Activated CD8-positive, alpha-beta memory T cell treated with anti-CD3 and anti-CD28 coated beads for 1 hour (primary cell): ENCODE measurements at places on chromosomes 2 and 18.

- no peak for DNase-seq
Observed at GRCh38 chr18:60146220-60146960, 226.2 kb downstream of the MC4R start.

DNA sequence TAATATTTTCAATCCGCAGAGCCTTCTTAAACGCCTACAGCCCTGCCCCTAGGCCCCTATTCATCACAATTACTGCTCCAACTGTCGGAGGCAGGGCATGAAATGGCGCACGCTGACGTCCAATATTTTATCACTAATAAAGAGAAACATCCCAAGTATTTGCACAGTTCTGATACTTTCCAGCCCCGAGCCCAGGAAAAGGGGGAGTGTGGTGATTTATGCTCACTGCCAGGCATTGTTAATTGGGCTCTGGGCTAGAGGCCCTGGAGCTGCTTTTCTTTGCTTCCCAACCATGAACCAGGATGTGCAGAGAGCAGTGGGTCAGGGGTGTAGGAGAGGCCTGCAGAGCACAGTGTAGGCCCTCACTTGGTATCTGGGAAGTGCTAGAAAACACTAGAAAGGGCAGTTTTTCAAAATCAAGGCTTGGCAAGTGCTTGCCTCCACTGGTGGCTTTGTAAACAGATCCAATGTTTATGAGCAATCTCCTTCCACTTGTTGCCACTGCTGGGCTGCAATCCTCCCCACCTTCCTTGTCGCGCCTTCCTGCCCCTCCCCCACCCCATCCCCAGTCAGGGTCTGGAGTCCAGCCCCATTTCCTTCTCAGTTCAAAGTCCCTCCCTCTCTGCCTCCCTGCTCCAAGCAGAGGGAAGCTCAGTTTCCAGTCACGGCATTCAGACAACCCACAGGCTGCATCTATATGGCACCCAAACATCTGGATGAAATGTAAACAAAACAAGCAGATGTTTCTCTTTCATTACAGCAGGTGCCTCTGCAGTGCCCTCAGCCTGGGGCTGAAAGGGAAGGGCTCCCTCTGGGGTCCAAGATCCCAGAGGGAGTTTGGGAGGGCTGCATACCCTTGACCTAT is 83.9 kb upstream of the PKDCC start:
- DNase-seq: no peak

GRCh38 chr2:74525717-74526648 is at the start of gene DQX1:
DQX1 (minus strand) TSS chr2:74526231; CDS start chr2:74525729, 502 bp downstream.
- DNase-seq: no peak

DNA sequence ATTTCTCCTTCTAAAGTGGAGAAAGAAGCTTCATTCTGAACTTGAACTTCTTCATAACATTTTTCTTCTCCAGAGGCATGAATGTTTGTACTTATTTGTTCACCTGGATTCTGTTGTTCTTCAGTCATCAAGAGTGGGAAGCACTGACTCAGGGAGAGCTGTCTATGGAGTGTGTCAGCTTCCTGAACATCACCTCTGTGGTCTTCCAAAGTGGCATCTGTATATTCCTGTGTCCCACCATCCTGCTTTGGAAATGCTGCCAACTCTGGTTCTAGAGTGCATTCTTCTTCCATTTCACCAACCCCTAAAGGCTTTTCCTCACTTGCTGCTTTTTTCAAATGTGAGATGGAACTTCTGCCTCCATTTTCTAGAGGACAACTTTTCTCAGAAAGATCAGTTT is 59.5 kb downstream of the TTN start:
- DNase-seq: no peak

GRCh38 chr2:27956888-27957287 is 66.4 kb downstream of the BABAM2 start:
- no peak for DNase-seq

- DNase-seq: no peak
Observed at GRCh38 chr18:38807915-38808314, 1242.3 kb upstream of the CELF4 start.

GRCh38 chr2:209614690-209615369 is 156.8 kb upstream of the UNC80 start:
- DNase-seq: no peak

DNA sequence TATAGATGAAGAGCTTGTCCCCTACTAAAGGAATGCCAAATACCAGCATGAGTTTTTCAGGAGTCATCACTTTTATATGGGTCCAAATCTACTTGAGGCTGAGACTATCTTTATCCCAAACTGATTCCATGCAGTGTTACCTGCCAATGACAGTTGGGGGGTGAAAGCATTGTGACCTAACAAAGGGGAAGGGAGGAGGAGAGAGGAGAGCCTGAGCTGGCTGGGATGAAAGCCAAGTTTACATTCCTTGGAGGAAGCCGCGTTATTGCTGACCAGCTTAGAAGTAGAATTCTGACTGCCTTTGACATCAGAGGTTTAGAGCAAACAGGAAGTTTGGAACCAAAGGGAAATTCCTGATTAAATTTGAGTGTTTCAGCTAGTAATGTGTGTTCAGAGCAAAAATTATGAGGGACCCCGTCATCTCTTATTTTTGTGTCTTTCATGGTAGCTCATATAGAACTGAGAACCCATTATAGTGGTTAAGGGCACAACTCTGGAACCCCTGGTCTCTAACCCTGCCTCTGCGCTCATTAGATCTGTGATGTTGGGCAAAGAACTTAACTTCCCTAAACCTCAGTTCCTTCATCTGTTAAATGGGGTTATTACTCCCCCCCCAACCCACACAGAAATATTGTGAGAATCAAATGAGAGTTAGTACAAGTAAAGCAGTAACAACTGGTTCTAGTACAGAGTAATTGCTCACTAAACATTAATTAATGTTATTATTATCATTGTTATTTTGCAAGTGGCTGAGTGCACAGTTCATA is 199.3 kb upstream of the EPAS1 start:
- DNase-seq: no peak

- DNase-seq: no peak
Observed at GRCh38 chr18:5073026-5073944, 123.8 kb downstream of the AKAIN1 start.

- DNase-seq: no peak
Observed at GRCh38 chr2:117621326-117621725, 193.2 kb upstream of the DDX18 start.

- no peak for DNase-seq
Observed at GRCh38 chr2:180728928-180729559, 251.4 kb upstream of the UBE2E3 start.
